ENCODE measurements at places on chromosomes 7 and 10. TPM values are rescaled to one million over a fixed set of nuclear protein-coding genes. Genes with fewer than 3 reads are reported as not detected.

The SLC26A5 gene
- 1.4 TPM for total RNA-seq

The SFRP4 gene
- not detected for total RNA-seq

The SNCG gene
- total RNA-seq = 46.2 TPM

The CYP26A1 gene
- total RNA-seq = 0.44 TPM

The MSMB gene
- total RNA-seq = not detected

The TPST1 gene
- total RNA-seq = 18.3 TPM

All from lung microvascular endothelial cell (primary cell).